Heart left ventricle (tissue), 16 donors: ENCODE measurements at places on chromosomes 2 and 18. TPM values are rescaled to one million over a fixed set of nuclear protein-coding genes. Genes with fewer than 3 reads are reported as not detected.

The UGT1A5 gene
- total RNA-seq = not detected

The MC2R gene
- not detected for total RNA-seq

The HOXD12 gene
- total RNA-seq = not detected

The WNT10A gene
- not detected for total RNA-seq

The B3GNT7 gene
- 2.7 TPM for total RNA-seq

The SERPINB7 gene
- total RNA-seq = not detected

The TMEM169 gene
- 0.26 TPM for total RNA-seq

The GRHL1 gene
- total RNA-seq = 1.1 TPM

The PROM2 gene
- 0.72 TPM for total RNA-seq

The ONECUT2 gene
- 0.05 TPM for total RNA-seq
